ENCODE measurements at places on chromosomes 13 and 19. TPM values are rescaled to one million over a fixed set of nuclear protein-coding genes. Genes with fewer than 3 reads are reported as not detected.

The MED16 gene
- 61.1 TPM for total RNA-seq

The MED4 gene
- total RNA-seq = 63.5 TPM

The TBXA2R gene
- total RNA-seq = 0.42 TPM

The ENOX1 gene
- 0.07 TPM for total RNA-seq

The CEACAM7 gene
- not detected for total RNA-seq

The CGB5 gene
- total RNA-seq = not detected

The CACNA1A gene
- 0.28 TPM for total RNA-seq

The SELENOV gene
- total RNA-seq = not detected

The LGALS14 gene
- total RNA-seq = not detected

The TYROBP gene
- not detected for total RNA-seq

The ZNF414 gene
- 25.6 TPM for total RNA-seq

The ATP1A3 gene
- total RNA-seq = 1.2 TPM

The ACP4 gene
- not detected for total RNA-seq

The MARK4 gene
- total RNA-seq = 26.1 TPM

The CABP5 gene
- not detected for total RNA-seq

The B3GNT8 gene
- total RNA-seq = 0.37 TPM

The HTR2A gene
- total RNA-seq = not detected

The SLC15A1 gene
- total RNA-seq = not detected

The ZFP30 gene
- 11.3 TPM for total RNA-seq

The ZNF880 gene
- total RNA-seq = 6.3 TPM

The SIGLEC14 gene
- total RNA-seq = not detected

The FGF14 gene
- total RNA-seq = not detected

The ATP4B gene
- not detected for total RNA-seq

The KLK15 gene
- not detected for total RNA-seq

The NDUFA3 gene
- 131 TPM for total RNA-seq

The HPN gene
- not detected for total RNA-seq

The LENG9 gene
- 8.3 TPM for total RNA-seq

The SGCG gene
- total RNA-seq = not detected

The TEX29 gene
- total RNA-seq = 0.51 TPM

The LAIR1 gene
- total RNA-seq = 7.7 TPM

The POU4F1 gene
- total RNA-seq = 0.12 TPM

The ARHGAP33 gene
- total RNA-seq = 26.4 TPM

The SIGLEC12 gene
- total RNA-seq = 0.98 TPM

The MAP3K10 gene
- 17.6 TPM for total RNA-seq

The KLK12 gene
- not detected for total RNA-seq
